Stimulated activated CD8-positive, alpha-beta memory T cell treated with anti-CD3 and anti-CD28 coated beads, Interleukin-7, amount 100 ng/mL, for 1 hour (primary cell): ENCODE measurements at places on chromosomes 13 and 19.

DNA sequence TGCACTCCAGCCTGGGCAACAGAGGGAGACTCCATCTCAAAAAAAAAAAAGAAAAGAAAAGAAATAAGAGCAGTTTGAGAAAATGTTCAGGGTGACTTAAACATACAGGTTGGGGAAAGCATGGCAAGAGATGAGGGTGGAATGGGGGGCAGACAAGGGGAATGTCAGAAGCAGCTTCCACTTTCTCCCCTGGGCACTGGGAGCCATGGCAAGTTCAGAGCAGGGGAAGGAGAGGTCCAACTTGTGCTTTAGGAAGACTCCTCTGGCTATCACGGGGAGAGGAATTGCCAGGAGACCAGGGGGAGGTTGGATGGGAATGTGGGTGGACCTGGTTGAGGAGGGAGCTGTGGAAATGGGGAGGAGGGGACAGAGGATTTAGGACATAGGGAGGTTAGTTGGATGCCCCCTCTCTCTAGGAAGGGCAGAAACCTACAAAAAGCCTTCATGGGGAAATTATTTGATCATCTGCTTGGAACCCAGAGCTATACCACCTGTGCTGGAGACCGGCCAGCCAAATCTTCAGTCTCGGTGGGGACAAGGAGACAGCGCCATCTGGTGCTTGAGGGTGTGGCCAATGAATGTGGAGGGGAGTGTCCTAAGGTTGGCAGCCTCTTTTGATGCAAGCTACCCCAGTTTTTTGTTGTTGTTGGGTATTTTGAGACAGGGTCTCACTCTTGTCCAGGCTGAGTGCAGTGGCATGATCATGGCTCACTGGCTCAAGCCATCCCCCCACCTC lies 7.3 kb upstream of the STRN4 start:
- DNase-seq: peak; percentile 30

- no peak for DNase-seq
These were observed 263.5 kb downstream of the FOXO1 start for GRCh38 chr13:40402931-40403431.

- DNase-seq: no peak
These were observed 10.2 kb downstream of the CAPN12 start for GRCh38 chr19:38734176-38734425.

- no peak for DNase-seq
These were observed 4.4 kb downstream of the ATP12A start for GRCh38 chr13:24684600-24684998.

GRCh38 chr13:36082396-36082795 lies 48.8 kb downstream of the DCLK1 start:
- no peak for DNase-seq

GRCh38 chr19:33089010-33089409 lies 8.0 kb downstream of the GPATCH1 start:
- no peak for DNase-seq

- no peak for DNase-seq
These were observed 4.8 kb upstream of the ALOX5AP start for GRCh38 chr13:30730526-30730925.

DNA sequence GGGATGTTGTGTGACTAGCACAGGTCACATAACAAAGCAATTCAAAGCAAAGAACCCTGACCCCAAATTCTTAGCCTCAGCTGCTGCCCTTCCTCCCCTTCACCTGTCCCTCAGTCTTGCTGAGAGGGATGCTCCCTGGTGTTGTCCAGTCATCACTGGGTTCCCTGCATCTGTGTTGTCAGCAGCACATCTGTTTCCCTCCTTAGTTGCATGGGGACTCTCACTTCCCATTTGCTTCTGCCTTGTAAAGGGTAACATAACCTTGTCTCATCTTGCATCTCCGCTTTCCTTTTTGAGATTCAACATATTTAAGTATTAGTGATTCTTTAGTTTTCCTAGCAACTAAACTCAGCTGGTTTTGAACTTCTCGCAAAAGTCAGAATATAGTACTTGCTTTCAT lies 54.0 kb downstream of the SPATA13 start:
- no peak for DNase-seq

- DNase-seq: no peak
These were observed 10.6 kb upstream of the PDCD2L start for GRCh38 chr19:34393629-34394028.

DNA sequence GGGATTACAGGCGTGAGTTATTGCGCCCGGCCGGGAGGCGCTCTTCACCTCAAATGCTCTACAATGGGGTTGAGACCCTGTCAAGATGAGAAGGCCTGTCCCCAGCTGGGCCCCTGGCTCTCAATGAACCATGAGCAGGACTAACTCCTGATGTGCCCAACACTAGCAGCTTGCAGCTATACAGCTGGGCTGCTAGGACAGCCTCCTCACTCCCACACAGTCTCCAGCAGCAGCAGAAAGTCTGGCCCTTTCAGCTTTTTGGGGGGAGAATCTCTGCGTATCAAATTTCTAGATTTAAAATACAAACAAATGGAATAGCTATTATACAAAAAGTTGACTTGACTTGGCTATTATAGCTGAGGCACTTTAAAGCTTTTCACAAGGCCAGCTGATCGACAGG lies 30.2 kb downstream of the TMTC4 start:
- DNase-seq: no peak

DNA sequence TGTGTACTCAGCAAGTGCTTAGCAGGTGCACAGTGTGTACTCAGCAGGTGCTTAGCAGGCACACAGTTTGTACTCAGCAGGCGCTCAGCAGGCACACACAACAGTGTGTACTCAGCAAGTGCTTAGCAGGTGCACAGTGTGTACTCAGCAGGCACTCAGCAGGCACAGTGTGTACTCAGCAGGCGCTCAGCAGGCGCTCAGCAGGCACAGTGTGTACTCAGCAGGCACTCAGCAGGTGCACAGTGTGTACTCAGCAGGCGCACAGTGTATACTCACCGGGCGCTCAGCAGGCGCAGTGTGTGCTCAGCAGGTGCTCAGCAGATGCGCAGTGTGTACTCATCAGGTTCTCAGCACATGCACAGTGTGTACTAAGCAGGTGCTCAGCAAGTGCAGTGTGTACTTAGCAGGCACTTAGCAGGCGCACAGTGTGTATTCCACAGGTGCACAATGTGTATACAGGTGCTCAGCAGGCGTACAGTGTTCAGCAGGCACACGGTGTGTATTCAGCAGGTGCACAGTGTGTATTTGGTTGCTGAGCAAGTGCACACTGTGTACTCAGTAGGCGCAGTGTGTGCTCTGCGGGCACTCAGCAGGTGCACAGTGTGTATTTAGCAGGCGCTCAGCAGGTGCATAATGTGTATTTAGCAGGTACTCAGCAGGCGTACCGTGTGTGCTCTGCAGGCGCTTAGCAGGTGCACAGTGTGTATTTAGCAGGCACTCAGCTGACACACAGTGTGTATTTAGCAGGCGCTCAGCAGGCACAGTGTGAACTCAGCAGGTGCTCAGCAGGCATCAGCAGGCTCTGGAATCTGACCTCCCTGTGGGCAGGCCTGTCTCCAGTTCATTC lies 15.1 kb downstream of the CRTC1 start:
- DNase-seq: no peak

DNA sequence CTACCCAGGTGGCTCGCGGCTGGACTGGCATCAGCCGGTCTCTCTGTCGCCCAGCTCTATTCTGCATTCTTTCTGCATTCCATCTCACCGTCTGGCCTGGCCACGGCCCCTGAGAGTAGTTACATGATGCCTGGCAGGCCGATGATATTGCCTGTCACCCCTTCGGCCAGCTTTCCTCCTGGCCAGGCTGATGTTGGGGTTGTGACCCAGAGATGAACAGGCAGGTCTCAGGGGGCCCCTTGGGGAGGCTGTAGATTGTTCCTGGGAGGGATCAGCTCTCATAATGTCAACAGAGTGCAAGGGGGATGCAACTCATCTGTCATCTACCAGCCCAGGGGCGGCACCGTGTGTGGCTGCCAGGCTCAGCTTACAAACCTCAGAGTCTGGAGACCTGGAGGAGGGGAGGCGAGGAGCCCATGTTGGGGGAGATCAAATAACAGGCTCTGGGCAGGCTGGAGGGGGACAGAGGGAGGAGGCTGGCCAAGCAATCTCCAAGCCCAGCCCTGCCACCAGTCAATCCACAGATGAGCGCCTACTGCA lies 13.6 kb upstream of the FBXO17 start:
- no peak for DNase-seq

GRCh38 chr13:29693275-29693945 lies 97.9 kb upstream of the SLC7A1 start:
- no peak for DNase-seq

DNA sequence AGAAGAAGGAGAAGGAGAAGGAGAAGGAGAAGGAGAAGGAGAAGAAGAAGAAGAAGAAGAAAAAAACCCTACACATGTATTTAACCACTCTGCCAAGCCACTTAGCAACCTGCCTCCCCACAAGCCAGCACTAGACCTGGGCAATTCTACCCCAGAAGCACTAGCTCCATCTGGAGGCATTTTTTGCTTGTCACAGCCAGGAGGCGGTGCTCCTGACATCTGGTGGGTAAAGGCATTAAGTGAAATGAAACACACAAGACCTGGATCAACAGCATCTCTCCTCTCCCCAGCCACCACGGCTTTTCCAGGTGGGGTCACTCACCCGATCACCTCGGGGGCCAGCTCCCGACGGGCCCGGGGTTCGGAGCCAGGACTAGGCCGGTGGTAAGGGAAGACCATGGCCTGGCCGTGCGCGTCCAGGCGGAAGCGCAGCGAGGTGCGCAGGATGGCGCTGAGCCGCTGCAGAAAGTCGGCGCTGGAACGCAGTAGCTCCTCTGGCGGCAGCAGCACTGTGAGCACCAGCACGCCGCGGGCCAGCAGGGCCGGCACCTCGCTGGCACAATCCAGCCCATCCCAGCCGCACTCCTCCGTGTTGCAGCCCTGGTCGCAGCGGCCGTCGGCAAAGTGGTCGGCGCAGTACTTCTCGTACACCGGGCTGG lies 26.9 kb downstream of the NOTCH3 start:
- no peak for DNase-seq

- peak; percentile 74 for DNase-seq
These were observed 2.0 kb downstream of the SLC1A5 start for GRCh38 chr19:46786236-46787039.

DNA sequence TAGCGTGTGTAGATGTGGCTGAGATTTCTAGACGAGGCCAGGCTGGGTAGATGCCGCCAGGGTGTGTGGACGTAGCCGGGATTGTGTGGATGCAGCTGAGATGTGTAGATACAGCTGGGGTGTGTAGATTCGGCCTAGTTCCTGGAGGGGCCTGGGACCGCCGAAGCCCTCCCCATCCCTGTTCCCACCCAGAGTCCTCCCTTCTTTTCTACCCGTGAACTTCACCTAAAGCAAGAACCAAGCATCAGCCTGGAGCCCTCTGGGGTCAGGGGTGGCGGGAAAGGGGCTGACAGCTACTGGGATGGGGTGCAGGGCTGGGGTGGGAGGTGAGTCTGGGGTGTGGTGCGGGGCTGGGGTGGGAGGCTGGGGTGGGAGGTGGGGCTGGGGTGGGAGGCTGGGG lies 768 bp downstream of the TMPRSS9 start:
- no peak for DNase-seq

- DNase-seq: no peak
These were observed 108.4 kb upstream of the NBEA start for GRCh38 chr13:34833562-34834182.
